Mucosa of gallbladder (tissue), 1 donor: ENCODE measurements at places on chromosomes 7 and 10. TPM values are rescaled to one million over a fixed set of nuclear protein-coding genes. Genes with fewer than 3 reads are reported as not detected.

- no peak for DNase-seq
Observed at GRCh38 chr7:4085937-4086691, 596.0 kb upstream of the FOXK1 start.

DNA sequence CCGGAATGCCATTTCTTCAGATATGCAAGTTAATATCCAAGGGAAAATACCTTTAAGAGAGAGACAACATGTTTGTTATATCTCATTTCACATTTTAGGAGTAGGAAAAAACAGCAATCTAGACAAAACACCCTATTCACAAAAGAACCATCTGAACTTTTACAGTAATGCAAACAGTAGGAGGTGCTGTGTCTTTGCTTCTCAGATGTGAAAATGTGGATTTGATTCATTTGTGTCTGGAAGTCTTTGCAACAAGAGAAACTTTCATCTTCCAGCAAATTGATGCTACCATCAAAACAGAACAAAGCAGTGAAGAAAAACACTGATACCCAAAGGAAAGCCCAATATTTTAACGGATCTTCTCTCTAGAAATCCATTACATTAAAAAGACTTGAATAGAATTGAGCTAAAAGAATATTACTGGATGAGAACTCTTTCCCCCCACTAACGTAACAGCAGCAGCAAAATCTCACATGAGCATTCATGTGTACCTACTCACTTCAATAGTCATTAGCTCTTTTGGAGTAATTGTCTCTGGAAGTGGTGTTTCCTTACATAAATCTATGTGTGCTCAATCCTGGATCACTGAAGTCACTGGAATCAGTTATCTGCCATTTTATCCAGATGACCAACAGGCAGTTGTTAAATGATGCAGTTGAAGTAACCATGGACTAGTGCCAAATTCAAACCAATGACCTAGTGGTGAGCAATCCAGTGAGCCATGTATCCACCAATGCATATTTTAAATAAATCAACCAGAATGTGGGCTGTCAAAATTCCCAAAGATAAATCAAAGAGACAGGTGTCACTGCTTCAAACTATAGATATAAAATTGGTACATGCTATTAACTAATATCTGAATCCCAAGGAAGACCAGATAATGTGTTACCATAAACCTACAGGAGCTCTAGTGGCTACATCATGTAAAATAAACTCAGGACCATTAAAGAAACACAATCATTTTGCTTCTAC, 1.8 kb downstream of the SEMA3C start:
- DNase-seq: no peak

The TDRD1 gene
- 2.0 TPM for total RNA-seq

DNA sequence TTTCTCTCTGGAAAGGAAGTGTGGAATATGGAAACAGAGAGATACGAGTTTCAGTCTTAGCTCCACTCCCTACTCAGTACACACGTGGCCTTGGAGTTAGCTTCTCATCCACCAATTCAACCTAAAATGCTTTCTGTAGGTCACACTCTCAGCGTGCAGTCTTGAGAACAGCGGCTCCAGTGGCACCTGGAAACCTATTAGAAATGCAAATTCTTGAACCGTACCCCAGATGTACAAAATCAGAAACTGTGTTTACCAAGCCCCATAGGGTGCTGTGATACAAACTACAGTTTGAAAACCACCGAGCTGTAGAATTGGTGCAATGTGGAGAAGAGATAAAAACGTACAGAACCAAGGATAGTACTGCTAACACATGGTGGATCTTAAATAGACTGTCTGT, 91.1 kb upstream of the SP4 start:
- DNase-seq: no peak

The CCL26 gene
- total RNA-seq: 0.89 TPM

DNA sequence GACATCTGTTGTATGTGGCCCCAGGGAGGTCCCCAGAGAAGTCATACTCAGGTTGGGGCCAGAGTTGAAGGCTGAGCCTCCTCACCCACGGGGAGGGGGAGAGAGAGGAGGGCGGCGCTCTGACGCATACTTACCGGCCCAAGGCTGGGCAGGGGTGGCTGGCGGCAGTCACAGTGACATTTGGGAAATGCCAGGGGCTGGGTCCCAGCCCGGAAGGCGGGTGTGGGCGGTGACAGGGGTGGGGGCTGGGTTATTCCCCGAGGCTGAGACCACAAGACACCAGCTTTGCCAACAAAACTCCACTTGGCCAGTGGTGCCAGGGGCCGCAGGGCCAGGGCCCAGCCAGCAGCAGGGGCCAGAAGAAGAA, 41.1 kb downstream of the RASGEF1A start:
- DNase-seq: no peak

- no peak for DNase-seq
Observed at GRCh38 chr7:28266402-28266801, 85.8 kb upstream of the JAZF1 start.

The MIOS gene
- total RNA-seq: 30.2 TPM

DNA sequence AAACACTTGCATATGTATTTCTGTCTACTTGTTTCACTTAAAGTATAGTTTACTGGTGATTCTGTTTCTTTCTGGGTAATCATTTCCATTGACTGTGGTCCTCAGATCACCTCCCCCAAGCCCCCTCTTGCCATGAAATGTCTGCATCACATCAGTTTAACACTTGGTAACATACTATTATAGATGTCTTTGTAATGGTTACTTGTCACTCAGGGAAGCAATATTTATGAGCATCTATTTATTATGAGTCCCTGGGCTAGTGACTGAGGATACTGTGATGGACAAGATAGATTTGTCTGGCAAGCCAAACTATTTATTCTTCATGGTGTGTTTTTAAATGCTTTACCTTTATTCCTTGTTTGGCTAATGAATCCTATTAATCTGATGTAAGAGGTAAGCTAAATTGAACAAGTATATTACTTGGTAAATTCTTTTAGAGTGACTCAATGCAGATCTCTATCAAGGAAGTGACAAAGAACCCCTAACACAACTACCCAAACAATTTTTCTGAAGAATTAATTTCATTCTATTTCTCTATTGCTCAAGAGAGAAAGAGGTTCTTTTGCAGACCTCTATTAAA, 270.9 kb downstream of the RELN start:
- no peak for DNase-seq

DNA sequence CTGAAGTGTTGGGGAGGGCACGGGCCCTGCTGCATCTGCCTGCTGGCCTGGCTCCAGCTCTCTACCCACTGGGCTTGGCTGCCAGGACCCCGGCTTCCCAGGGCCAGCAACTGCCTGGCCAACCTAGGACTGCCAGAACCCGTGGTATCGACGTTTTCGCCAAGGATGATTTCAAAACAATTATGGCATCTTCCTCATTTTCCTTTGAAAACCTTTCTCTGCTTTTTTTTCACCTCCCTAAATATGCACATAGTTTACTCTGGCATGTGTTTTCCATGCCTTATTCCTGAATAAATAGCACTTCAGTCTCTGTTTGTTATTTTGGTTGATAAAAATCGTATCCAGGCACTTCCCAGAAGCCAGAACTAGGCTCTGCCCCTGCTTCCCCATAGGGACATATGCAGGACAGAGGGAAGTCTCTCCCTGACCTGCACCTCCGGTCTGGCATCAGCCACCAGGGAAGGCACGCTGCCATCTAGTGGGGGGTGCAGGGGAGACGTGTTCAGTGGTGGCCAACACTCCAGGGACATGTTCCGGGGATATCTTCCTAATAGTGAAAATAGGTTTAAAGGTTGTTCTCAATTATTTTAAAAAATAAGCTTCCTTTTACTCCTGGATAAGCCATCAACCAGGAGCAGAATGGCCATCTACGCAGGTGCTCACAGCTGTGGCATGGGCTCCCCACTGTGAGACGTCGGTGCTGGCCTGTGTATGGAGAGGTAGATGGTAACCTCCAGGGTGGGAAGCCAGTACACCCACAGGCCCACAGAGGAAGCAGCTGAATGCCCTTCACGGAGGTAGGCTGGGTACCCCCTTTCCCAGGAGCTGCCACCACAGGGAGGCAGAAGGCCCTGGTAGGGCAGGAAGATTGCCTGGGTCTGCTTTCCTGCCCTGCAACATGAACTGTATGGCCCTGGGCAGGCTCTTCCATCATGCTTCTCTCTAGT, 30.7 kb upstream of the ANTXRL start:
- peak; percentile 67 for DNase-seq

- no peak for DNase-seq
Observed at GRCh38 chr7:148852272-148852671, 31.8 kb downstream of the EZH2 start.

The RNF32 gene
- 1.8 TPM for total RNA-seq

The NANOS1 gene
- 0.60 TPM for total RNA-seq

- peak; percentile 34 for DNase-seq
Observed at GRCh38 chr7:100435401-100436304, 644 bp downstream of the PPP1R35 start.

The FAM237B gene
- not detected for total RNA-seq

DNA sequence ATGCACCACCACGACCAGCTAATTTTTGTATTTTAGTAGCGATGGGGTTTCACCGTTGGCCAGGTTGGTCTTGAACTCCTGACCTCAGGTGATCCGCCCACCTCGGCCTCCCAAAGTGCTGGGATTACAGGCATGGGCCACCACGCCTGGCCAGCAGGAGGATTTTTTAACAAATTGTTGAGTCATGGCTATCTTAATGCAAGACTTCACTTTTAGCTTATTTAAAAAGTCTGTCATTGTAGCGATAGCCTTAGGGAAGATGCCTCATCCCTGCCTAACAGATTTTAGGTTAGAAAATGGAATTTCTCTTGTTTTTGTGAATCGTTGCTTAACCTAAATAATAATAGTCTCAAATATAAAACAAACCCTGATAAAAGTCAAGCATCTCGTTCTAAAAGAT, 35.5 kb downstream of the PPP2R2D start:
- no peak for DNase-seq

The PNLIPRP1 gene
- total RNA-seq: 2.1 TPM

The OPN1SW gene
- total RNA-seq: not detected

DNA sequence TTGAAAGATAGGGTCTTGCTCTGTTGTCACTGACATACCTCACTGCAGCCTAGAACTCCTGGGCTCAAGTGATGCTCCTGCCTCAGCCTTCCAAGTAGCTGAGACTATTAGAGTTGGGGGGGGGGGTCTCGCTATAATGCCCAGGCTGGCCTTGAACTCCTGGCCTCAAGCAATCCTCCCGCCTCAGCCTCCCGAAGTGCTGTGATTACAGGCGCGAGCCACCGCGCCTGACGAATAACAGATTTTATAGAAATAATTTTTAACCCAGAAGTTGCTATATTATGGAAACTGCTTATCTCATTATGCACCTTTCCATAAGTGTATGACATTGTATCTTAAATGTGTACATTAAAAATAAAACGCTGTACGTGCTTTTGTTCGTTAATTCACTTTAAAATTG, 846 bp downstream of the ANKRD26 start:
- DNase-seq: no peak

DNA sequence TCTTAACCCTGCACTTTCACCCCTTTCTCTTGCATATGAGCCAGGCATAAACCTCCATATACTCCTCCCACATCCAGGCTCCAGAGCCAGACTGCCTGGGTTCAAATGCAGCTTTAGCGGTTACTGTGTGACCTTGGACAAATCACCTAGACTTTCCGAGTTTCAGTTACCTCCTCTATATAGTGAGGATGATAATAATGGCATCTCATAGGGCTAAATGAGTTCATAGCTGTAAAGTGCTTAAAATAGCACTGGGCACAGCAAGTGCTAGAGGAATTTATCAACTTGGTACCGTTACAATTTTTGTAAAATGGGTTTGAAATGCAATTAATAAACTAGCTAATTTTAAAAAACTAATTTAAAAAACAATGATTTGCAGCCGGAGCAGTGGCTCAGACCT, 53.4 kb upstream of the DGKI start:
- no peak for DNase-seq

DNA sequence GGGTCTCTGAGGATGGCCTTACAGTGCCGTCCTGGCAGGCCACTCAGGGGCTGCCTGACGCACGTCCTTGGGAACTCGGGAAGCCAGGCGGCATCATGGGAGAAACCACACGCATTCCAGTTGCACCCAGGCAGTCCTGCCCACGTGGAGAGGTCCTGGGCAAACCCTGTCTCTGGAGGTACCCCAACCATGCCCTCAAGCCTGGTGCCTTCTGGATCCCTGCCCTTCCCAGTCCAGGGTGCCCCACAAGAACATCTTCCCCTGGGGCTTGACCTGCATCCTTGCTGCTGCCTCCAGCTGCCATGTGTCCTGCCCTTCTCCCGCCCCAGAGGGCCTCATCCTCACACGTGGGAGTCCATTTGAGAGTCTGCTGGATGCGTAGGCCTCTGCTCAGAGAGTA, 200.3 kb upstream of the PPP2R2D start:
- DNase-seq: no peak

The DOCK4 gene
- total RNA-seq: 26.1 TPM

DNA sequence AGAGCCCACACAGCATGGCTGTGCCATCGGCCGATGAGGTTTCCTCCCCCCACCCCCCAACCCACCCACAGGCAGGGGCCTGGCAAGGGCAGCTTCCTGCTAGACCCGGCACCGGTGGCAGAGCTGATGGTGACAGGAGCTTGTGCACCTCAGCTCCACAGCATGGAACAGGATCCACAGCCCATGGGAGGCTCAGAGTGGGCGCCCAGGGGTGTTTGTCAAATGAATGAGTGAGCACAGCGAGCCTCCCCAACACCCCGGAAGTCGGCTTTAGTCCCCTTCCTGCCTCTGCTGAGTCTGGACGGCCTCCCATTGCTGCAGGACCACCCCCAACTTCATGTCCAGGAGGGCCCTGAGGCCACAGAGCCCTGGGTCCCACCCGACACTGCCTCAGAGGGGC, 68.9 kb downstream of the PDGFA start:
- DNase-seq: no peak

DNA sequence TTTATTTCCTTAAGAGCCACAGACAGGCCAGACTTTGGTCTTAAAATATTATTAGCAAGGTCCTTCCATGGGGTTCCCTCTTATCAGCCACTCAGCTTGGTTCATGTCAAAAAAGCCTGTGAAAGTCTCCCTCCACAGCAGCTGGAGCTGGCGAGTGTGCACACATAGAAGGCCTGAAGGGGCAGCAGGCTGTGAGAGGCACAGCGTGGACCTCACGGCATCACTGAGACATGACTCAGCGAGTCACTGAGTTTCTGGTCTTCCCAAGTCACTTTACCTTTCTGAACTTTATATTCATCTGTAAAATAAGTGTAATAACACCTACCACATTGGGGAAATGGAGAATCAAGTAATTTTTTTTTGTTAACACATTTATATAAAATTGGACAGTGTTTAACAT, 8.7 kb downstream of the TAF3 start:
- DNase-seq: no peak

The KIF11 gene
- total RNA-seq: 1.8 TPM

The PHKG1 gene
- 0.89 TPM for total RNA-seq

DNA sequence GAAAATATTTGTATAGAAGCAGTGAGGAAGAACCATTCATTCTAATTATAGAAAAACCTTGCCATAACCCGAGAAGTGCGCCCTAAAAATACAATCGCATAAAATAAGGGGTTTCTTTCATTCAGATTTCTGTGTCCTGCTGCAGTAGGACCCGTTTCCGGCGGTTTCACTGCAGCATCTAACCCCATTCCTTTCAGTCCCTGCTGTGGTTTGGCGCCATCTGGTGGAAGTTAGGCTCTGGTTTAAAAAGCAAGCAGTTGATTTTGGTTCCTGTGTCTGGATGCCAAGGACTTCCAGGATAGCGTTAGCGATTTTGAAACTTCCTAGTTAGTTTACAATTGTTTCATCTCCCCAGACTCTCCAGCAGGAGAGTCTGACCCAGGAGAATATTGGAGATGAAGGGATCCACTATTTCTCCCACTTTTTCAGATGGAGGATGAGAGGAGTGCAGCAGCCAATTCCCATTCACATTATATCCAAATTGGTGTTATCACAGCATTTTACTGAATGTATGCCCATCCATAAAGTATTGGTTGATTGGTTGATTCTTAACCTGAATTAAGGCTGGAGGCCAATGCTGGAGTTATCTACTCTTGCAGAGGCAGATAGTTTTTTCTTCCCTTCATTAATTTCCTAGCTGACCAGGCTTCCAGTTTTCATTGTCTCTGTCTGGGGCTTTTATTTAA, 128.8 kb upstream of the CACNA2D1 start:
- DNase-seq: peak; percentile 84
